Fibroblast of upper back skin (primary cell): ENCODE measurements at places on chromosomes 7 and 10.

DNA sequence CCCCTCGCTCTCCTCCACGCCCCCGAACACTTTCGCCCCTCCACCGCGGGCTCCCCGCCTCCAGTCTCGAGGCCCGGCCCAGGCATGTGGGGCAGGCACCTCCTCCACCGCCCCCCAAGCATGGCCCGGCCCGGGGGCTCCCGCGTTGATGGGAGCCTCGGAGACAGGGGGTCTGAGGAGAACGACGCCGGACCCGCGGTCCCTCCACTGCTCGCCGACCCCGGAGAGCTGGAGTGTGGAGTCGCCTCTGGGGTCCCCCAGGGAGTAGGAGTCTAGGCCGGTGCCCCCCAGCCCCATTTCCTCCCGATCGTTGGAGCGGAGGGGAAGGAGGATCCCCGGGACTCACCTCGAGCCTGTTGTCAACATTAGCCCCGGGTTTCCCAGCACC is 206 bp downstream of the UPF2 start:
- DNase-seq = peak; percentile 19

- DNase-seq = no peak
Measured at GRCh38 chr7:156004265-156005201, 192.3 kb upstream of the SHH start.

DNA sequence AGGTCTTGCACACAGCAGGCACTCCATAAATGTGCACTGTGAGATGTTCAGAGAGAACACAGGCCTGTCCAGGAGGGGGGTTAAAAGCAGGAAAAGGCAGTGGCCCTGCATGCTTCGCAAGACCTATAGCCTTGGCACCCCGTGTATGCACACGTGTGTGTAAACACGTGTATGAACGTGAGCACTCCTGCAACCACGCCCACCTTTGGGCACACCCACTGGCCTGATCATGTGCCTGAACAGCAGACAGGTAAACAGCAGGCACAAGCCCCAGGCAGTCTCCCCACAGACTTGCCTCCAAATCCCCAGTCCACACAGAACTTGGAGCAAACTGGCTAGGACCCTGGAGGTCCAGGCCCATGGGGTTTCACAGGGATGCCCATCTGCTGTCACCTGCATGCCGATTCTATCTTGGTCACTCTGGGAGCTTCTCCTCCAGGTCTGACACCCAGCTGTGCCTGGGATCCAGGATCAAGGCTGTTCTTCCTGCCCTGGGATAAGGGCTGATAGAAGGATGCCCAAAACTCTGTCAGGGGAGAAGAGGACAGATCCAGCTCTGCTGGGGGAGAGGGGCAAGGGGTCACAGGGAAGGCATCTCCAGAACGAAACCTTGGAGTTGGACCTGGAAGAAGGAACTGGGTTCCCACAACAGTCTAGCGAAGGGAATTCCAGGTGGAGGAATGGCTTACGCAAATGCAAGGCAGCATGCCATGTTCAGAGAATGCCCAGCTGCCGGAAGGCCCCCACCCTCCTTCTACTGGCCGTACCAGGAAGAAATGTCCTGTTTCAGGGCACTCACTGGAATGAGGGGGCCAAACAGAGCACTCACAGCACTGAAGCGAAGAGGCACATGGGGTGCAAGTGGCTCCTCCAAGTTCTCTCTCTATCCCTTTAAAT is 14.3 kb upstream of the ZMIZ1 start:
- no peak for DNase-seq

DNA sequence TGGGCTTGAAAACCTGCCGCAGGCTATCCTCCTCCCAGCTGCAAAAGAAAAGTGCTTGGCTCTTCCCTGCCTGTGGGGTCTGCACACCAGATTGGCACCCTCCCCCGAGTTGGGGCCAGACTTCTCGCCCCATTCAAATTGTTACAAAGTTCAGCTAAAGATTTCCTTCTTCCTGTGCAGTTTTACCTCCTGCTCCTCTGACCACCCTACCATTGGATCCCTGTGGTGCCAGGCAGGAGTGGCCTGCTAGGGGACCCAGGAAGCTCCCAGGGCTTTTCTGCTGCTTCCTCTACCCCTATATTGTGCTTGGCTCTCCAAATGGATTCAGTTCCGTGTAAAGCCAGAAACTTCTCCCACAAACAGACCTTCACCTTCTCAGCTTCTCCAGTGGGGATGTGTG is 135.1 kb upstream of the GAD2 start:
- no peak for DNase-seq

DNA sequence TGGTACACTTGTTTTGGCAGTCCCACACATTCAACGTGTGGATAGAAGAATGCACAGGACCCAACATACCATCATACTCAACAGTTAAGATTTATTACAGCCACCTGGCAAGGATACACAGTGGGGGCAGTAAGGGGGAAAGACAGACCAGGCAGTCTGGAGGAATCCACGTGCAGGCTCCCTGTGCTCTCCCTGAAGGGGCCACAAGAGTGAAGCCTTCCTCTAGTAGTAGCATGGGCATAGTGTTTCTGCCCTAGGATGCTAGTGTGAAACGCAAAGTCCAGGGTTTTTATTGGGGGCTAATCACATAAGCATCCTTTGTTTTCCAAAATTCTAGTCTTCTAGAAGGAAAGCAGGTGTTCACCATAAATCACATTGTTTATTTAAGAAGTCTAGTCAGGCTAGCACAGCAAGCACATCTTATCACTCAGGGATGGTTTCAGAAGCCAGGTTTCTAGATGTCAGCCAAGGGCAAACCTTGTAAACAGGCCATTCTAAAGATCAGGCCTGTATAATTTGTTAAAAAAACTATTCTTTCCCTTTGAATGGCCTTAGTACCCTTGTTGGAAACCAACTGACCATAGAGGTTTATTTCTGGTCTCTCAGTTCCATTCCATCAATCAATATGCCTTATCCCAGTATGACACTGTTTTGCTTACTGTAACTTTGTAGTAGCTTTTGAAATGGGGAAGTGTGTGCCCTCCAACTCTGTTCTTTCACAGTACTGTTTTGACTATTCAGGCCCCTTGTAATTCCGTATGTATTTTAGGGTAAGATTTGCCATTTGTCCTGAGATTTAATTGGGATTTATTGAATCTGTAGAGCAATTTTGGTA is 12.4 kb upstream of the TFAM start:
- no peak for DNase-seq

DNA sequence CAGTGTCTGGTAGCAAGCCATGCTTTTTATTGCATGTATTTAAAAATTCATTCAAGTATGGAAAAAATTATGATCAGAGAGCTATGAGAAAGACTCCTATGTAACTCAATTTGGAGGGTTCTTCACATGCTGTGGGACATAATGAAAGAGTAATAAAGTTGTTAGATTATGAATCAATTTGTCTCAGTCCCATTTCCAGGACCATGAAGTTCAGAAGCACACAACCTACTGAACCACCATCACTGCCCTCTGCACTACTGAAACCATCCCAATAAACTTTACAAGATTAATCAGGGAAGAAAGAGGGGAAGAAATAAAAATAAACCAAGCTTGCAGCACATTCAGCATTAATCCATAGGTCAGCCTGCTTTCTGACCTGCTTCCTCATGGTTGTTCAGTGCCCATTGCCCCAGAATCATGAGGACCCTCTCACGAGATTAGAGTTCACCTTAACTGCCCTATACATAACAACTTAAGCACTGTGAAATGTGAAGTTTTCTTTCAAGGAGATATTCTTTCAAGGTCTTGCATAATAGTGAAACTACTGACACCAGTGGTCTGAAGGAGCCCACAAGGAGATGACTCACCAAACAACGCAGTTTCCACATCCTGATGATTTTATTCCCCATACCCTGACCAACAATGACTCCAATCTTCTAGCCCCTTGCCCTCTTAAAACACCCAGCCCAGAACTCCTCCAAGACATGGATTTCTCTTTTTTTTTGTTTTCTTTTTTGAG is 171.5 kb upstream of the ADCY1 start:
- peak; percentile 86 for DNase-seq

DNA sequence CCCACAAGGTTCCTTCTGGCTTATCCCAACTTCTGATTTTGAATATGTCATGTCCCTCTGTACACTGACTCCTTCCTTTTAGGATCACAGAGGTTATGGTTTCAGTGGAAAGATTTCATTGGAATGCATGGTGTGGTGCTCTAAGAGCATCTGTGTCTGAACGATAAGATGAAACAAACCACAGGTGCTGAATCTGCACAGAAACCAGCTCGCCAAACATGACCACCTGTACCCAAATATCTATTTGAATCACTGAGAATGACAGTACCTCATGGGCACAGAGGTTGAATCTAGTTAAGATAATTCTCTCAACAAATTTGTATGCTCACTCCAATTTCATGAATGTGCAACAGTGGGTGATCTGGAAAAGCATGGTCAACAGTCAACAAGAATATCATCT is 105.3 kb downstream of the DGKI start:
- DNase-seq = no peak

DNA sequence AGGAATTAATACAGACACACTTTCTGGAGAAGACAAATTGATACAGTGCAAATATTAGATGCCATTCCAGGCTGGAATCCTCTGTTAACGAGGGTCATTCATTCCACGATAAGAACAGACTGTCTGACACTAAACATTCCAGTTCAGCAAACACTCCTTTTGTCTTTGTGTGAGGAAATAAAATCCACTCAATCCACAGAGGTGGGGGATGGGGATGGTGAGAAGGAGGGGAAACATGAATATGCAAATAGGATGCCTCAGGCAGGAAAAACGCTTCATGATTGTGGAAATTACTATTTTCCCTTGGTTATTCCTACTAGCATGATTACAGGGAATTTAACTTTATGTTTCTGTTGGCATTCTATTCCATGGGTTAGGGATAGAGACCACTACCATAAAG is 196.9 kb upstream of the CDCA7L start:
- no peak for DNase-seq

- no peak for DNase-seq
Measured at GRCh38 chr7:14400271-14400670, 410.8 kb upstream of the ETV1 start.

GRCh38 chr7:72161534-72161933 is 250.6 kb downstream of the CALN1 start:
- no peak for DNase-seq
